ENCODE measurements at places on chromosomes 16 and 17.

DNA sequence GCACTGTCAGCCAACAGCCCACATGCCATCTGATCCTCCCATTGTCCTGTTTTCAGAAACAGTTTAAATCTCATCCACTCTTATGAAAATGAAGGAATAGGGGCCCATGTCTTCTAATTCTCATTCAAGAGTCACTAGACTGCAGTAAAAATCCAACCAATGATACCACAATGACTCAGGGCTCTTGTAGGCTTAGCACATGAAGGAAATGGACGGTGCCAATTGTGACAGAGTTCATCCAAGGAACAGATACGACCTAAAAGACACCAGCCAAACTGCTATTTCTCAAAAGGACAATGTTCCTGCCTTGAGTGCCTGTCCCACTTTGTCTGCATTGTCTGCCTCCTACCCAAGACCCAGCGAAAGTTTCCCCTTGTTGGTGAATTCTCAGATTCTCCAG, 204.8 kb upstream of the COX10 start:
- peak; percentile 19 for DNase-seq

DNA sequence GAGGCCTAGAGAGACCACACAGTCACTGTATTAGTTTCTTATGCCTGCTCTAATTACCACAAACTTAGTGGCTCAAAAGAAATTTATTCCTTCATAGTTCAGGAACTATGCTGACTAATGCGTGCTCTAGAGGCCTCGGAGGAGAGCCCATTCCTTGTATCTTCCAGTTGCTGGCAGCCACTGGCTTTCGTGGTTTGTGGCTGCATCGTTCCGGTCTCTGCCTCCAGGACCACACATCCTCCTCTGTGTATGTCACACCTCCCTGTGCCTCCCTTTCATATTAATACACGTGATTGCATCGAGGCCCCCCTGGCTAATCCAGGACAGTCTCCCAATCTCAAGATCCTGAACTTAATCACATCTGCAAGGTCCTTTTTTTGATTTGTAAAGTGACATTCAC, 16.9 kb upstream of the MYLK3 start:
- DNase-seq = peak; percentile 35

- DNase-seq = no peak
Measured at GRCh38 chr17:58233543-58233942, 4.8 kb upstream of the LPO start.

- DNase-seq = no peak
Measured at GRCh38 chr17:52376137-52376536, 217.6 kb upstream of the CA10 start.

DNA sequence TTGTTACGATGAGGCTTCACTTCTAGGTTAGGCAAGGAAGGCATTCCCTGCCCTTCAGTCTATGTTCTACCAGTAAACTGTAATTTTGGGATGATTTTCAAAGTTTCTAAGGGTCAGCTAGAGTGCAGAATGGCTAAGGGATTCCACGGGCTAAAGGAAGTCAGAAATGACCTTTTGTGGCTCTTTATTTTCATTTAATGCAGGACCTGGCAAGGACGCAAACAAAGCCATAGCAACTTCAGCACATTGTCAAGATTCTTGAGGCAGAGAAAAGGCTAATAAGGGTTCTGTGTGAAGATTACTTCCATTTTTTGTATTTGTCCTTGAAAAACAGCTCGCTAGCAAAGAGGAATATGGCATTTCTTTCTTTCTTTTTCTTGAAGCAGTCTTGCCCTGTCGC, 76.6 kb downstream of the STX8 start:
- no peak for DNase-seq

- no peak for DNase-seq
Measured at GRCh38 chr16:10885246-10885645, 8.2 kb downstream of the CIITA start.

DNA sequence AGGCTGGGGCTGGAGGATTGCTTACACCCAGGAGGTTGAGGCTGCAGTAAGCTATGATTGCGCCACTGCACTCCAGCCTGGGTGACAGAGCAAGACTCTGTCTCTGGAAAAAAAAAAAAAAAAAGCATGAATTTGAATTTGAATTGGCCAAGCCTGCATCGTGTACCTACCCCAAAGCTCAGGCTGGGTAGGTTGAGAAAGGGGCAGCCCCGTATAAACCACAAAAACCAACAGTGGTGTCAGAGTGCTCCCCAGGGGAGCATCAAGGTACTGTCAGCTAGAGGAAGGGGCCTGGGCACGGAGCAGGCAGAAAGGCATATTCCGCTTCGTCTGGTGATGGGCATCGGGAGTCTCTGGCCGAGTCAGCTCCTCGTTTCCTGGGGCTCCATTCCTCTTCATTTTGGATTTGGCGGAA, 40.9 kb downstream of the RAP1GAP2 start:
- DNase-seq = no peak
